ENCODE measurements at places on chromosomes 4 and X.
A peak's percentile ranks its signal among the peaks of the same experiment; 100 is the strongest.

DNA sequence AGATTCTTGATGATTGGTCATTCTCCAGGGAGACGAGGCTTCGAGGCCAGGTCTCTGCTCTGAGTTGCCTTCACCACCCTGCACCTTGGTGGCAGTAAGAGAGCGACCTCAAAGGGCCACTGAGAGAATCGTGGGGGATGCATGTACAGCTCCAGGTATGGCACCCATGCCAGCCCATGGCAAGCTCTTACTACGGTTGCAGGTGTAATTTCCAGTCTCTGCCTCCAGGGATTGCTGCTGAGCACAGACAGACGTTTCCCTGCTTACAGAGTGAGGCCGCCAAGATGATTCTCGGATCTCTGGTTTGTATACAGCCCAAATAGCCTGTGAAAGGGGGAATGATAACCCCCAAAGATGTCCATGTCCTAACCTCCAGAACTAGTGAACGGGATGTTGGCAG is 16.3 kb upstream of the DRD5 start:
- no peak for DNase-seq

DNA sequence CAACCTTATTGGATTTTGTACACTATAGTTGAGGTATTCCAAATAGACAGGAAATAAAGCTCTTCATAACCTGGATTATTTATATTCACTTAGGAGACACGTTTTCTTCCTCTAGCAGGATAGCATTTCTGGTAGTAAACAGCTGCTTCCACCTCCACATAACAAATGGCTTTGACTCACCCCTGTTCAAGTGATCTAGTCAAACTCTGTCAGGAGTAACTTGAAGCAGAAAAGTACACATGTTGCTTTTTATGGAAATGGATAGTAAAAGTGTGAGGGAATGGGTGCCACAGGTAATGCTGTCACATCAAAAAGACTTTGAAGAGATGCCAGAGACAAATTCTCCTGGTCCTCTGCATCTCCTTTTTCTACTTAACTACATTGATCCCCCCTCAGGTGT is 258.7 kb upstream of the SLC7A11 start:
- DNase-seq = no peak

- no peak for DNase-seq
Observed at GRCh38 chr4:162959046-162959445, 207.6 kb downstream of the NAF1 start.

GRCh38 chr4:4427886-4428285 is 41.0 kb downstream of the NSG1 start:
- no peak for DNase-seq

GRCh38 chr4:26108054-26108453 is 194.0 kb downstream of the SMIM20 start:
- DNase-seq = no peak

- DNase-seq = no peak
Observed at GRCh38 chr4:184941671-184942418, 76.4 kb upstream of the HELT start.

DNA sequence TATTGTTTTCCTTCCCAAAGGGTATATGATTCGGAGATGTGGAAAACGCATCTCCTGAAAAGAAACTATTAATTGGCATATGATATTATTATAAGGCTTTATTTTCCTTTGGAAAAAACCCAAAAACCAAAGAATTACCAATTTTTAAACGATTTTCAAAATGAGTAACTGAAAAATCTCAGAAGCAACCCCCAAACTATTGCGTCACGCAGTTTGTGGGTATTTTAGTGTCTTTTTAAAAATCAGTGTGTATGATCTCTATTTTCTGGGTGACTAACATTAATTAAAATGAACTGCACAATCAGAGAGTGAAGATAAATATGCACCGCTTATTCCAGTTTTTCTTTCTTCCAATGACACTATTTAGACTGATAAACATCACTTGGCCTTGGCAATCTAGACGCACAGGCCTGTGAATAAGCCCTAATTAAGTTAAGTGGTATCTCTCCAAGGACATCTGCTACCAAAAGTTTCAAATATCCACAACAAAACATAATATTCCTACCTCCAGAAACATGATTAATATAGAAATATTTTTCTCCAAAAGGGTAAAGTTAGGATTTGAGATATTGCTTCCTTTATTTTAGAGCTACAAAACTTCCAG is 511.5 kb upstream of the FAM241A start:
- peak; percentile 9 for DNase-seq

- peak; percentile 26 for DNase-seq
Observed at GRCh38 chrX:84865113-84865512, 138.6 kb upstream of the APOOL start.

DNA sequence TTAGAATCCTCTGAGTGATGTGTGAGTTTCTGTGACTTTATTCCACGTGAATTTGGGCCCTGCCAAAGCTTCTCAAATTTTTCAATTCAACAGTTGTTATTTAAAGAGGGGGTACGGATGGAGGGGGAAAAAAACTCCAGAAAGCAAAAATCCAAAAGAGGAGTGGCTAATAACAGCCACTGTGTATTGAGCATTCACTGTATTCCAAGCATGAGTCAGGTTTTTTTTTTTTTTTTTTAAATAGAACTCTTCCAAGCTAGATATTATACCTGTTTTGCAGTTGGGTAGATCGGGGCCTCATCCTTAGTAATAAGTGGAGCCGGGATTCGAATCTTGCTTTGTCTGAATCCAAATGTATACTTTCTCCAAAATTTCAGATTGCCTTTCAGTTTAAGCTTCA is 6.4 kb upstream of the RHOH start:
- DNase-seq = no peak

- DNase-seq = no peak
Observed at GRCh38 chr4:174284487-174284886, 776 bp downstream of the CEP44 start.

DNA sequence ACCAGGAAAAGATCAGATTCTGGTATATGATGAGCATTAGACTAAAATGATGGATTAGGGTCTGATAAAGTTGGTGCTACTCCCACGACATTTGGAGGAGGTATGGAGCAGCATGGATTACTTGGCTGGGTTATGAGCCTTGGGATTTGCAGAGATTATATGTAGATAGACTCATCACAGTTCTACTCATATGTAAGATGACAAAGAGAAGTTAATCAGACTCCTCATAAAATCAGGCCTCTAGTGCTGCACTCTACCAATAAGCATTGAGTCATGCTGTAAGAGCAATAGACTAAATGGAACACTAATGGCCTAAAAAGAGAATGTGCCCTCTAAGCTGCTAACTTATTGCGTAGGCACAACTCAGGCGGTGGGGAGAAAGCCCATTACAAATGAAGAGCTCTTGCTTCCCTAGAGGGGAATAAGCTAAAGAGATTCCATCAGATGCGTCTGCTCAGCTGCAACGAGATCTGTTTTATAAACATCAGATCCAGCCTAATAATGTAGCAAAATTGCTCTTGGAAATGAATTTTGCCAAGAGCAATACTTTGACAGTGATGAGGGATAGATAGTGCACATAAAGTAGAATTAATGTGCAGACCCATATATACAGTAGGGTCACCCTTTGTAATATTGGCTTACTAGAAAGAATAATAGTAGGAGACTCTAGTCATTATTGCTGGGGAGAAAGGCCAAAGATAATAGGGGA is 17.5 kb downstream of the LIAS start:
- no peak for DNase-seq

GRCh38 chr4:140595065-140595464 is 26.3 kb upstream of the UCP1 start:
- no peak for DNase-seq

- DNase-seq = no peak
Observed at GRCh38 chr4:34733185-34733941, 1511.0 kb downstream of the ARAP2 start.

GRCh38 chr4:25938366-25938765 is 24.3 kb downstream of the SMIM20 start:
- no peak for DNase-seq

Measured in NCI-H1105 (cell line).